Stimulated activated CD4-positive, alpha-beta T cell treated with anti-CD3 and anti-CD28 coated beads, Interleukin-4, amount 100 ng/mL, for 24 hours (primary cell): ENCODE measurements at places on chromosomes 13 and 19.

DNA sequence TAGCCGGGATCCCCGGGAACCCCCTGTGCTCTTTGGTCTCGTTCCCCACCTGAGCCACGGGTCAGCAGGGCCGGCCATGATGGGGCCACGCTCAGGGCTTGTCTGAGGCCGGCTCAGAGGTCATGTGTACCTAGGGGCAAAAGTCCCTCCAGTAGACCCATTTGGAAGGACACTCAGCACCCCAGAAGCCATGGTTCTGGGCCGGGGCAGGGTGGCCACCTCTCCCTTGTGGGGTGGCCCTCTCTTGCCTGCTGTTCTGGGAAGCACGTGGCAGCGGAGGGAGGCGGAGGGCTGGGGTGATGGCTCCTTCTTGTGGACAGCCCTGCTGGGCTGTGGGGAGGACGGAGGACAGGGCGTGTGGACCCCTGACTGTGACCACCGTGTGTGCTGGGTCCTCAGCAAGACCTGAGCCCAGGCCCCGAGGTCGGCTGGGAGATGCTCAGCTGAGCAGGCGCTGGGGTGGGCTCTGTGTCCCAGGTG lies 6.4 kb upstream of the PEAK3 start:
- DNase-seq: no peak

DNA sequence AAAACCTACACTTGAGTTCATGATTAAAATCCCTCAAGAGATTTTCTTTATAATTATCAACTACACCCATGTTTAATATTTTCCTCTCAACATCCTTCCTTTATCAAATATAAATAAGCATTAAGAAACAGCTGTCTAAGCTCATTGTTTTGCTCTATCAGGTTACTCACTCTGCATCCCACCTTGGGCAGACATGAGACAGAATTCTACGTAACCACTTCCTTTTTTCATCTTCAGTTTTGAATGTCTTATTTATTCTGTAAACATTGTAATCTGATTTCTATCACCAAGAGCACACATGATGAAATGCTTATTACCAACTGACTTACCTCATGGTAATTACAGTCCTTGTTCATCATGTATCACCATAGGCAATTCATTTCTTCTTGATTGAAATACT lies 1256.6 kb upstream of the ATXN8OS start:
- no peak for DNase-seq

- no peak for DNase-seq
Observed at GRCh38 chr19:33278403-33279269, 23.7 kb downstream of the CEBPA start.

GRCh38 chr19:41422955-41423354 lies 4.2 kb downstream of the B3GNT8 start:
- no peak for DNase-seq

- no peak for DNase-seq
Observed at GRCh38 chr19:33441277-33441699, 67.8 kb downstream of the CEBPG start.

DNA sequence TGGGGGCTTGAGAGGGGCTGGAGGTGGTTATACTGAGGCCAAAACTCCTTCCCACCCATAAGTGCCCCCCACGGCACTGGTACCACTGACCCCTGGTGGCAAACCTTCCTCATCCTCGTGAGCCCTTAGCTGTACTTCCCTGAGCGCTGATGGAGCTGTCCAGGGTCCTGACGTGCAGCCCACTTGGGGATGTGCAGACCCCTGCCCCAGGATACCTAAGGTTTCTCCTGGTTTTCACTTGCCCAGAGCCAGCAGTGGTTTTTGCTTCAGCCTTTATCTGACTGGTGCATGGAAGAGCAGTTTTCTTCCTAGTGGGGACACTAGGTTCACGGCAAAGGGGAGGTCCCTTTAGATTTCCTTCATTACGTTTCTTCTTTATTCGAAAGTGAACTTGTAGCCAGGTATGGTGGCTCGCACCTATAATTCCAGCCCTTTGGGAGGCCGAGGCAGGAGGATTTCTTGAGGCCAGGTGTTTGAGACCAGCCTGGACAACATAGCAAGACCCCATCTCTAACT lies 28.7 kb upstream of the KCTD15 start:
- DNase-seq: no peak

DNA sequence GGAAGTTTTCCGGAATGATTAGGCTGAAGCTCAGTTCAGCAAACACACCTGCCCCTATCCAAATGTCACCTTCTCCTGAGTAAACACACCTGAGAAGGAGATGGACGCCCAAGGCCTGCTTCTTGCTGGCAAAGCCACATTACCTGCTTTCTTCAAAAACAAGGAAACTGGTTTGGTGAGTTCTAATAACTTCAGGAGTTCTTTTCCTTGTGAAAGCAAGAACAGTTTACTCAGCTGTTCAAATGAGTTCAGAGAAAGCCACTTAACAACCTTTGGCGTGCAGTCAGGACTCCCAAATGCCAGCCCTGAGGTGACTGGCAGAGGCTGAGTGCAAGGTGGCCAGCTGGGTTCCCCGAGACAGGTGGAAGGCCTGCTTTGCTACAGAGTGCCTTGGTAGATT lies 160.5 kb downstream of the STK24 start:
- DNase-seq: no peak

GRCh38 chr13:99331881-99332293 lies 24.7 kb upstream of the GPR183 start:
- DNase-seq: no peak

GRCh38 chr19:50061650-50062049 lies 35.8 kb downstream of the ZNF473 start:
- DNase-seq: no peak

DNA sequence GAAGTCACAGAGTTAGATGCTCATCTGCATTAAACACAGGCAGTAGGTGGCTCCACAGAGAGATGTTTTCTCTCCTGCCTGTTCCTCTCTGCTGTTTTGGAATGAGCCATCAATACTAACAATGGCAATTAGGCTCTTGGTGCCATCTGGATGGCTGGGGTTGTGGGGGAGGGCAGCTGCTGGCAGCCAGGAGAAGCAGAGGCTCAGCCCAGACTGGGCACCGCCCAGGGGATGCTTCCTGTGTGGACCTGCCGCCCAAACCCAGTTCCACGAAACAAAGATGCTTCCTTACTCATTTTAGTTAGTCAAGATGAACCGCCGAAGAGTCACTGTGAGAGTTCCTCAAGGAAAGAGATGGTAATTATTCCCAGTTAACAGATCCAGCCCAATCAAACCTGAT lies 50.8 kb upstream of the PCDH8 start:
- no peak for DNase-seq

- no peak for DNase-seq
Observed at GRCh38 chr19:5591476-5591875, 23.7 kb upstream of the TINCR start.

- no peak for DNase-seq
Observed at GRCh38 chr19:12075538-12076139, 11.1 kb downstream of the ZNF844 start.

- no peak for DNase-seq
Observed at GRCh38 chr13:72246396-72246795, 379.4 kb upstream of the DACH1 start.

GRCh38 chr19:9039728-9040127 lies 29.5 kb upstream of the MUC16 start:
- no peak for DNase-seq

DNA sequence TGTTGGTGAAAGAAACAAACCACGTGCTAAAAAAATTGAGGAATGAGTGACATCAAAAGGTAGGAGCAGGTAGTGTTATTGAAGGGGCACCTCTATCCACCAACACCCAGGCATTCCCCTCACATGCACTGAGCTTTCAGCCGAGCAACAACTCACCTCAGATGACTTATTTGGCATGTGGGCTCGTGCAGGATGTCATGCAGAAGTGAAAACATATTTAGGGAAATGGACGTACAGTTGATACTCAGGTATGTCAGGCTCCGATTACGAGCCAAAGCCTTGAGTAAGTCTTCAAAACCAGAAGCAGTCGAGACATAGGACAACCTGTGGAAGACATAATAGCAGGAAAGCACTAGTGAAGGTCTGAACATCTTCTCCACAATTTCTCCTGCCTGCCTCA lies 30.4 kb downstream of the NLRP11 start:
- no peak for DNase-seq

DNA sequence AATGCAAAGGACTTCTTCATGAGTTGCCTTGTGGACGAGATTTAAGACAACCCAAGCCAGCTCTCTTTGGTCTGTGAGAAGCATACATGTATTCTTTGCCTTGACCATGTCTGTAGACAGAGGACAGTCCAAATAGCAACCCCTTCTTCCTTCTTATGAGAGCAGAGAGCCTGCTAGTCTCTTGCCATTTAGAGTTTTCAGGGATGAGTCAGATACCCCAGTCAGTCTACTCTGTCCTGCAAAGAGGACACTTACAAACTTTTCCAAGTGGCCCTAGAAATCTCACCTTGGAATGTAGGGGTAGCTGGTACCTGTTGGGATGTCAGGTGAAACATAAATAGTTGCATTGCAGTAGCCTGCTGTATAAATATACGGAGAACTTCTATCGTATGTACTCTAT lies 36.7 kb downstream of the DNAJC3 start:
- DNase-seq: no peak

GRCh38 chr19:1837625-1838105 lies 10.6 kb downstream of the REXO1 start:
- DNase-seq: peak; percentile 65

DNA sequence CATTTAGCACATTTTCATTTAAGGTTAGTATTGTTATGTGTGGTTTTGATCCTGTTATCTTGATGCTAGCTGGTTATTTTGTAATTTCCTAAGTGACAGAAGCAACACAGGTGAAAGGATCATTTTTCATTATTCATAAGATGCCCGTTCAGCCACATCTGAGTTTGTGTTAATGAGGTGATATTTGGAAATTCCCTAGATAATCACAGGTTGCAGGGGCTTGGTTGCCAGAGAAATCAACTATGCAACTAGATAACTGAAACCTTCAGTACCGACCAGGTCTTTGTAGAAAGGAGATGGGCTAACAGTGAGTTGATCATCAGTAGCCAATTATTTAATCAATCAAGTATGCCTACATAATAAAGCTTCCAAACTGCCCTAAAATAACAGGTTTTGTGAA lies 121.3 kb upstream of the UFM1 start:
- DNase-seq: no peak

DNA sequence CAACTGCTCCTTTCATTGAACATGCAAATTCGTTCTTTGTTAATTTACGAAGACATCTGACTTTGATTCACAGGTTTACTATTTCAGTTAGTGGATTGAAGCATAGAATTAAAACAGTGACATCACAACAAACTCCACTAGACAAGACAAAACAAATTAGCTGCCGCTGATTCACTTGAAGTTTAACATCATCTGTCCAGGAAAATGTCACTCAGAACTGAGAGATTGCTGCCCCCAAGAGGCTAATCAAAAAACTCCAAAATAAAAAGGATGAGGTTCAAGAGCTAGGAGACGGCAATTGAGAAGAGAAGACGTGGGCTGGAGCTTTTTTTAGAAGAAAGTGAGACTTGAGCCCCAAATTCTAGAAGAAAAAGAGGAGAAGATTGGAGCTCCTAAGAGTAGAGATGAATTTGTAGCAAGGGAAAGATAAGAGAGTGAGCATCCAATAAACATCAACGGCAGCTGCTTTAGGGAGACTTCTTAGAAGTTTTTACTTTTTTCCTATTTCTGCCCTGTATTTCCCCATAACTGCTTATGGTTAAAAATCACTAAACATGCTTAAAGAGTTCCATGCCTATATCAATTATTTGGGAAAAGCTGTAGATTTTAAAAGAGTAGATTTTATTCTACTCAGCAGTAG lies 40.8 kb upstream of the TPP2 start:
- peak; percentile 5 for DNase-seq

- DNase-seq: no peak
Observed at GRCh38 chr19:38793177-38793576, 4.2 kb downstream of the LGALS7B start.

- peak; percentile 99 for DNase-seq
Observed at GRCh38 chr19:16185123-16185767, at the start of gene FAM32A. Gene FAM32A (plus strand): TSS chr19:16185410. CDS start chr19:16185443, 33 bp downstream.

DNA sequence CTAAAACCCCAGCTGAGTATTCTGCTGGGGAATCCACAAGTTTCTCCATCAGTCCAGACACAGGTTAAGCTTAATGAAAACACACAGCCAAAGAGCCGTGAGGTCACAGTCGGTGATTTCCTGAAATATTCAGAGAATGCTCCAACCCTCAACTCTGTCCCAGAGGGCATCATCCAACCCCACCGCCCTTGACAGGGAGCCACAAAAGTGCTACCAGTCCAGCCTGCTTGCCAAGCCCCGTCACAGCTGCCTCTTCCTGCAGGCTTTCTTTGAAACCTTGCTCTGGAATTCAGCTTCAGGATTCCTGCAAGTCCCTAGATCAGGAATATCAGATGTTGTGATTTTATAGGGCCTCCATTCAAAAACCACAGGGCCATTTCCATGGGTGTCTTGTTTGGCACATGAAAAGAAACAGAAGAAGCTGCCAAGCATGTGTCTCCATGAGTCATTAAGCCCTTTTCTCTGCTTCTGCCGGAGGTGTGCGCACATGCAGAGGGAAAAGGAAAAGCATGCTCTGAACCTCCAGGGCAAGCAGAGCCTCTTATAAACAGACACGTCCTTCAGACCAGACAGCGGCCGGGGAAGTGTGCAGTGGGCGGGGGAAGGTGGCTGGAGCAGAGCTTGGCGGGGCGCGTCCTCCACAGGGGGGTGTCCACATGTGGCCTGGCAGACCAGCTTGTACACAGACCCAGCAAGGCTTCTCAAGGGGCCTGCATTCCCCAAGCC lies 164.7 kb downstream of the KATNAL1 start:
- DNase-seq: peak; percentile 33

DNA sequence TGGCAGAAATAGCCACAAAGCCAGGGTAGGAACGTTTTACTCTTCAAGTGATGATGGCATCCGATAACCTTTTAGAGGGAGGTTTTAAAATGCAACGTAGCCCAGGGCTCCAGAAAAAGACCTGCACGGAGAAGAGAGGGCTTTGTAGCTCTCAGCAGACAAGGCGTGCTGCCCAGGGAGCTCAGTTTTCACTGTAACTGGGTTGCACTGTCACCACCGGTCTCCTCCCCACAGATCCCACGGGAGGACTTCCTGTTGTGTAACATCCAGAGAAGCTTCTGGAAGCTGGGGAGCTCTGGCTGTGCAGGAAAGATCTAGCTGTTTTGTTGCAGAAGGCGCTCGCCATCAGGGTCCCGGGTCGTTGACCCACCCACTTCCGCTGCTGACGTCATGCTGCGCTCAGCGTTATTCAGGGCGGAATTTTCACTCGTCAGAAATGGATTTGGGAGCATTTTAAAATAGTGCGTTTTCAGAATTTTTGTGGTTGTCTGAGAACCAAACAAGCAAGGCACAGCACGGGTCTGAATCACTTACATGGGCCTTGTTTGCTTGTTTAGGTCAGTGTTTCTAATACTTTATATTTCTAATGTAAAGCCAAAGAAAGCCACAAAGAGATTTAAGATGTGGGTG lies 50.8 kb downstream of the ATP11A start:
- no peak for DNase-seq

GRCh38 chr19:19457671-19458070 lies 52.2 kb downstream of the GATAD2A start:
- no peak for DNase-seq

GRCh38 chr13:74778946-74779345 lies 644.7 kb upstream of the KLF12 start:
- DNase-seq: no peak

DNA sequence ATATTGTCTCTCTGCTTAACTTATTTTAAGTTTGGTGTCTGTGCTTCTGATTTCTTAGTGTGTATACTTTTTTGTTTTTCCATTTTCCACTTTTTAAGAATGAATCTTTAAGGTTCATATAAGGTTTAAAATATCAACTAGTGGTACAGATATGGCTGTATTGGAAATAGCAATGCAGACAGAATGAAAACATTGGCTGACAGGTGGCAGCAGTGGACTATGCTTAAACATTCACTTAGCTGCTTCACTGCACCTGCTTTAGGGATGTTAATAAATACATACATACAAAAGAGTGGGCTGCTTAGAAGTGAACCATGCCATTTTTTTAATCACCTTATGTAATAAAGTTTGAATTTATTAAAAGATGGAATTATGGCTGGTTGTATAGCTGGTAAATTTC lies 27.3 kb downstream of the TM9SF2 start:
- DNase-seq: no peak
